ENCODE measurements at places on chromosomes 2 and 18. TPM values are rescaled to one million over a fixed set of nuclear protein-coding genes. Genes with fewer than 3 reads are reported as not detected.
A peak's percentile ranks its signal among the peaks of the same experiment; 100 is the strongest.

GRCh38 chr2:27281855-27282559 is at the start of gene TRIM54:
TSS of gene TRIM54 (plus strand) at chr2:27282429. CDS start at chr2:27282732, 303 bp downstream.
- no peak for DNase-seq

The CRACDL gene
- 17.9 TPM for total RNA-seq

The DNER gene
- total RNA-seq: 3.0 TPM

The ASB3 gene
- total RNA-seq: 4.9 TPM

DNA sequence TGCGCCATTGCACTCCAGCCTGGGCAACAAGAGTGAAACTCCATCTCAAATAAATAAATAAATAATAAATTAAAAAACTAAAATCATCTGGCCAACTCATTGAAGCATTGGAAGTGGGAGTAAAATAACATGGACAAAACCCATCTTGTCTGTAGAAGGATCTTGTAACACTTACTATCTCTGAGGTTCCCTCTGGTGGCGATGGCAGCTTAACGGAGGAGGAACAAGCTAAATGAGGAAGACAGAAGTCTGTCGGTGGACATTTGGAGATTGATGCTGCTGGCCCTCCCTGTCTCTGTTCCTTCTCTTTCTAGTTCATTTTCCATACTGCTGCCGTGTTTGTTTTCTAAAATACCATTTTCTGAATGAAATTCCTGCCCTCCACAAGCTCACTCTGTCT is 43.4 kb downstream of the ZCCHC2 start:
- peak; percentile 32 for DNase-seq

- no peak for DNase-seq
Observed at GRCh38 chr2:165857876-165858275, 63.8 kb upstream of the GALNT3 start.

- no peak for DNase-seq
Observed at GRCh38 chr2:150909090-150909489, 352.6 kb downstream of the RBM43 start.

- no peak for DNase-seq
Observed at GRCh38 chr2:120575966-120576365, 159.7 kb upstream of the GLI2 start.

DNA sequence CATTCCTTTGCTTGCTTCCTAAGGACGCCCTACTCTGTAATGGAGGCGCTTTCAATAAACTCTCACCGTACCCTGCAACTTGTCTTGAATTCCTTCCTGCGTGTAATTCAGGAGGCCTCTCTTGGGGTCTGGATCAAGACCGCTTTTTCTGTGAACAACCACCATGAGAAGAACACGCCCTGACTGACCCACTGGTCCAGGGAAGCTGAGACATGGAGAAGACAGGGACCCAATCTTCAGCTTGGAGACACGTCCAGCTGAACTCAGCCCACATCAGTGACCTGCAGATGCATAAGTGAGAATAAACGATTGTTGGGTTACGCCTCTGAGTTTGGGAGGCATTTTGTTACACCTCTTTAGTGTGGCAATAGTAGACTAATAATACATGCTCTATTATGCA is 7.8 kb upstream of the NARS1 start:
- no peak for DNase-seq

DNA sequence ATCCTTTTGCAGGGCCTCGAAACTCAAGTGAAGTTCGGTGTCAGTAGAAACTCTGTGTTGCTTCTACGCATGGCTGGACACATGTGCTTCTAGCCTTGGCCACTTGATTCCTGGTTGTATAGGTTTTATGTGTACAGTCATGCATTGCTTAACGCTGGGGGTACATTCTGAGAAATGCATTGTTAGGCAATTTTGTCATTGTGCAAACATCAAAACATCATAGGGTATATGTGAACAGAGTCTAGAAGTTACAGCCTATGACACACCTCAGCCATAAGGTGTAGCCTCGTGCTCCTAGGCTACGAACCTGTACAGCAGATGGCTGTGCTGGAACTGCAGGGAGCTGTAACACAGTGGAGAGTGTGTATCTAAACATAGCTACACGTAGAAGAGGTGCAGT is 39.4 kb downstream of the TMEM18 start:
- no peak for DNase-seq

DNA sequence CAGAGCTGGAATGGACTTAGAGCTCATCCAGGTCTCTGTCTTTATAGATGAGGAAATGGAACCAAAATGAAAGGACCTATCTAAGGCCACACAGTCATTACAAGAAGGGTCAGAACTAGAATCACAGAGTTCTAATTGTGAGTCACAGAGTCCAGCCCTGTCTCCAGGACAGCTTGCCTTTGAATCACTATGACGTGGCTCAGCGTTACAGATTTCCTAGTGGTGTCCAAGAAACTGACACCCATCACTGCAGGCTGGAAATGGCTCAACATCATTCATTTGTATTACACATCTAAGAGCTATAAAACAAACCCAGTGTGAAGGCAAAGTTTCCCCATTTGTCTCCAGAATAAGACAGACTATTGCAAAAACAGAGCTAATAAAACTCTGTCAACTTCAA is 164.3 kb upstream of the SIX2 start:
- DNase-seq: no peak

GRCh38 chr18:36176711-36177110 is 10.6 kb upstream of the MOCOS start:
- no peak for DNase-seq

DNA sequence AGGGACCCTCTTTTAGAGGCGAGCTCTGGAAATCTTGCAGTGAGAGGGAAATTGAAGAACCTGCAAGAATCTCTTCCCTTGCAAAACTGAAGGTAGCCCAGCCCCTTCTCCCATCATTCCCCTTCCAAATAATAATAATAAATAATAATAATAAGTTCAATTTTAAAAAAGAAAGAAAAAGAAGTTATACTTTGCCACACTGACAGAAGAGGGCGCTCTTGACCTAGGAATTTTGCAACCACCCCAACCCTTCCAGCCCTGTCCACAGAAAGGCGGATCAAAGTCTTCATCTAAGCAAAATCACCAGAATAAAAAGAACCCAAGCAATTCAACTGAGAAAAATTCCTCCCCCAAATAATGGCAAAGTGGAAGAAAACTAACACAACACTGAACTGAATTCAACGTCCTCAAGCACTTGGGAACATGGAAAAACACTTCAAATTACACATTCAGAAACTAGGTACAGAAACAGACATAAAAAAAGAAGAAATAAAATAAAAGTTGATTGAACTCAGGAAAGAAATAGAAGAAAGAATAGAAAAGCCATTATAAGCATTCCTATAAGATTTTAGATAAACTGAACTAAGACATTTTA is 98.9 kb upstream of the GLS start:
- peak; percentile 63 for DNase-seq

The SPDYA gene
- not detected for total RNA-seq

The IL36G gene
- total RNA-seq: not detected

DNA sequence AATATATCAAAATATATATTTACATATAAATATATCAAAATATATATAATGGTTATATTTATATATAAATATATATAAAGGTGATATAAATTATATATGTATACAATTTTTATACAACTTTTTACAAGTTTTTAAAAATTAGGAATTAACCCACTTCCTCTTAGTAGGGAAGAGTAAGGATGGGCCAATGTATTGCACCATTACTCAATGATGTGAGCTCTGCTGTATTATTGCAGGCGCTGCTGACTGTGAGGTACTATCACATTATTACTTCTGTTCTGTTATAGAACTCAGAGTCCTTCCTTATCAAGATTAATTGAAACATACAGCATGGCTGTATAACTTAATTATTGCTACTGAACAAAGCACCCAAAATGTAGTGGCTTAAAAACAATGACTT is 46.0 kb downstream of the CCDC195 start:
- DNase-seq: no peak

DNA sequence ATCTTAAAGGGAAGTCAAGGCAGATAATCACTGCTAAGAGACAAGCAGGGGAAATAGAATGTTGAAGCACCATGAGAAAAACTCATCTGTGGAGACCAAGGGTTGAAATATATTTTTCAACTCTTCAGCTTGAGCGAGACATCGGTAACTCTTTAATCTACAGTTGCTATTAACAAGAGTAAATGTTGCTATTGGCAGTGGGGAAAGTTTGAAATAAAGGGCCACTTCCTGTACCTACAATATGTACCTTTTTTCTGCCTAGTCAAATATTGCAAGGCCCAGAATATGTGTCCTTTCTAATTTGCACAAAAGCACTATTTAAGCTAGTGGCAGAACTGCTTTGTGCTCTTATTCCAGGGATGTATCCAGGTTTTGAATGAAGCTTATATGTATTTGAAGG is 65.8 kb downstream of the EFEMP1 start:
- no peak for DNase-seq

DNA sequence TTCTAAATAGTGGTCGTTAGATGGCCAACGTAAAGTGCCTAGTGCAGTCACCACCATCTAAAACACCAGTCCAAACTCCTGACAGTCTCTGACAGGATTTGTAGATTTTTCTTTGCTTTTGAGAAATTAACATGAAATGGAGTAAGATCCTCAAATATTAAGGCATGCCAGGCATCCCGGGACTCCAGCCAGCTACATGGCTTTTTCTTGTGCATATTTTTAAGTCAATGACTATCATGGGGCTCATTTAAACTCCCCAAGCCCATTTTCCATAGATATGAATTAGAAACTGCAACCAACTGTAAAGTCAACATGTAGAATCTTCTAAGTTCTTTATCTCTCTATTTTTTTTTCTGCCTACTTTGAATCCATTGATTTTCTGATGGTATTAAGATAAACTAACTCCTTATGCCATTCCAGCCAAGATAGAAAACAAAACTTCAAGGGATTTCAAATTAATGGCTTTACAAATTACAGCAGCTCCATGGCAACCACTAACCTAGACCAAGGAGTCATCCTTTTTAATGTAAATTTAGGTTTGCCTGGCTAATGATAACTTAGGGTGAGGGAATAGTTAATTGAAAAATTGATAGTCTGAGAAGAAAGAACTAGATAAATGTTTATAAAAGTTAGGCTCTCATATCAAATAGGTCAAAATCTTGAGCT is 764.1 kb upstream of the NXPH2 start:
- no peak for DNase-seq

DNA sequence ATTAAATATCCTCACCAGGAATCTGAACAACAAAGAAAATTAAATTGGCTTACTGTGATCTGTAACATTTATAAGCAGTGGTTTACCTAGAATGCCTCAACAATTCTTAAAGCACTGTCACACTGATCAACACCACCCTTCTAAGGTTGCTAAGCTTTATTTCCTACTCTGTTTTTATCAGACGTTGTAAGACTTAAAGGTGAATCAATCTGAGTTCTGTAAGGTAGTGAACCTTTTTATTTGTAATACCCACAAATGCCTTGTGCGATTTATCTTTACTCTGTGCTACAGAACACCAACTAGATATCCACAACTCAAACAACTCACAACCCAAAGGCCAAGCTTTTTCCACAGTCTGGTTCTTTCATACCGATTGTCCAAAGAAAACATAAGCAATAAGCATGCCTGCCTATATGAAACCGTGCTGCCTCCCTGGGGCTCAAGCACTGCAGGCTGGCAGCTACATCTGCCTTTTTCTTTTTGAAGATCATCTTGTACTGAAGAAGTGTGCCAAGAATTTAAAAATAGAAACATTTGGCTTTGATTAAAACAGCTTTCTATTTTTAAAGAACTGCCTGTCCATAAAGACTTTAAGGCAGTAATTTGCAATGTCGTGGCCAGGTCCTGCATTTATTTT is 490.7 kb downstream of the NUP35 start:
- no peak for DNase-seq

DNA sequence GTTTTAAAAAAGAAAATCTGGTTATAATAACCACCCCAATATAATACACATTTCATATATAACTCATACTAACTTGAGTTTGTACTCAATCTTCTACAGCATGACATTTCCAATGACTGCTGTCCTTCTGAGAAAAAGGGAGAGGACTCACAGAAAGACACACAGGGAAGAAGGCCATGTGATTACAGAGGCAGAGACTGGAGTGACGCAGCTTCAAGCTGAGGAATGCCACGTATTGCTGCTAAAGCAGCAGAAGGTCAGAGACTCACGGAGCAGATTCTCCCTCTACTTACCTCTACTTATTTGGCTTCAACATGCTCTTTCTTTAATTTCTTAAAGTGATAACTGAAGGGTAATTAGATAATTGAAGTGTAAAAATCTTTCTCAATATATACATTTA is 753.5 kb upstream of the PKDCC start:
- DNase-seq: no peak

GRCh38 chr2:101018934-101019333 is 16.8 kb downstream of the RPL31 start:
- no peak for DNase-seq

- DNase-seq: peak; percentile 77
Observed at GRCh38 chr18:22166069-22166950, 3.1 kb upstream of the GATA6 start.

- no peak for DNase-seq
Observed at GRCh38 chr2:134718817-134719814, at the start of gene TMEM163. TSS of gene TMEM163 (minus strand) at chr2:134719000.

The IGFBP5 gene
- 167 TPM for total RNA-seq

GRCh38 chr2:176080540-176081375 is 3.0 kb downstream of the EVX2 start:
- peak; percentile 49 for DNase-seq

- no peak for DNase-seq
Observed at GRCh38 chr2:106991866-106992265, 105.9 kb upstream of the ST6GAL2 start.

GRCh38 chr2:233778030-233778429 is at the start of gene MROH2A:
TSS of gene MROH2A (plus strand) at chr2:233778330. CDS start at chr2:233779359, 1,029 bp downstream.
- DNase-seq: no peak

GRCh38 chr2:144479138-144479537 is 40.8 kb downstream of the ZEB2 start:
- no peak for DNase-seq

GRCh38 chr2:229407170-229407569 is 136.1 kb upstream of the PID1 start:
- DNase-seq: peak; percentile 52

DNA sequence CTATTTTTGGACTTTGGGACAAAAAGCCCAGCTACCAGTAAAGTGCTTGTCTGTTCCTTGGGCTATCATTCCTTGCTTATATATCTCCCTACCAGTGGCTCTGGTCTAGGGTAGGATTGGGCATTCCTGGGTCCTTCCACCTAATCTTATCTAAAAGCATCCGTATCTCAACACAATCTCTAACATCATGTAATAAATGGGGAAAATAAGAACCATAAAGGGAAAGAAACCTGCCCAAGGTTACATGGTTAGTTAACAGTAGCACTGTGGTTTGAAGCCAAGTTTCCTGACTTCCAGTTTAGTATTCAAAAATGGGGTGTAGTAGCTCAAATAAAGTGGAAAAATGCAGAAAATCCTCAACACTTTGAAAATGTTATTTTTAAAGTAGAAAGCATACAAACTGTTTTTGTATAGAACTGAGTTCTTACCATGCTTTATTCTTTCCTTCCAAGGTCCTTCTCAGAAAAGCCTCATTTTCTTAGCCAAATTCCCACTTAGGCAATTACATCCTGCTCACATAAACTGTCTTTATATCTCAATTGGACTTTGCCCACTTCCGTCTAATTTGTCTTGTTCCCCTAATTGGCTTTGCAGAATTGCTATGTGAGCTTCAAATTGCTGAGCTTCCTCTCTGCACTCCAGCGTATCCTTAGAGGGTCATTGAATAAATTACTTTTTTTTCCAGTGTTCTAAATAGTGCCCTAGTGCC is 273.1 kb upstream of the UBE2E3 start:
- no peak for DNase-seq

- no peak for DNase-seq
Observed at GRCh38 chr2:139079311-139079710, 299.1 kb upstream of the NXPH2 start.

All from transverse colon (tissue), 4 donors.